ENCODE measurements at places on chromosomes 7 and 10.
A peak's percentile ranks its signal among the peaks of the same experiment; 100 is the strongest.

- DNase-seq = no peak
Measured at GRCh38 chr10:61702584-61702983, 39.9 kb downstream of the CABCOCO1 start.

GRCh38 chr7:142791502-142791901 is 20.7 kb downstream of the PRSS2 start:
- no peak for DNase-seq

DNA sequence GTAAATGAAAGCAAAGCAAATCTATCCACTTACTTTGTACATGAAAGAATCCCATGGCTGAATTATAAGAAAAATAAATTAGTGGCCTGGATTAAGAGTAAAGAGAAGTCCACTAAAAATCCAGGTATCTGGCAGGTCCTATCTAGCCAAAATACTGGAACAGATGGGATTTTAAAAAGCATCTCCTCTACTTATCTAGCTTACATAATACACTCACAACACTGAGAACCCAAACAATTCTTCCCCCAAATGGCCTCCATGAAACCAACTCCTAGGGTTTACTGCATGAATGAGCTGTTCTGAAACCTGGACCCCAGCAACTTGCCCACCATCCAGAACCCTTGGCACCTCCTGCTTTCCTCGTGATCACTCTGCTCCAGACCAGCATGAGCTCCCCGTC is 61.3 kb downstream of the AFAP1L2 start:
- no peak for DNase-seq

DNA sequence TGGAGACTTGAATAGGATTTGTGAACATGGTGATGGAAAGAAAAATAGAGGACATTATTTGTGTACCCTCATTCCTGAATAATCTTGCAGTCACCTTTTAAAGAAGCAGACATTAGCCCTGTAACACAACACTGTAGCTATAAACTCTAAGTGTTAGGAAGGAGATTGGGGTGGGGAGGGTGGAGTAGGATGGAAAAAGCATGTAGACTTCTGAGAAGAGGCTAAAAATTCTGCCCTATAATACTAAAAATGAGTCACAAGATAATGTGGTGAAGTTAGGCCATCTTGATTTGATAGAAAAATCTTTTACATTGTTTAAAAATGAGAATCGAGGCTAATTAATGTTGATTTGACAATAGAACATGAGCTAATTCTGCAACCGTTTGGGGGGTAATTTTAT is 128.8 kb downstream of the LCOR start:
- DNase-seq = peak; percentile 5

- peak; percentile 21 for DNase-seq
Measured at GRCh38 chr10:35874311-35875015, 232.4 kb upstream of the FZD8 start.

DNA sequence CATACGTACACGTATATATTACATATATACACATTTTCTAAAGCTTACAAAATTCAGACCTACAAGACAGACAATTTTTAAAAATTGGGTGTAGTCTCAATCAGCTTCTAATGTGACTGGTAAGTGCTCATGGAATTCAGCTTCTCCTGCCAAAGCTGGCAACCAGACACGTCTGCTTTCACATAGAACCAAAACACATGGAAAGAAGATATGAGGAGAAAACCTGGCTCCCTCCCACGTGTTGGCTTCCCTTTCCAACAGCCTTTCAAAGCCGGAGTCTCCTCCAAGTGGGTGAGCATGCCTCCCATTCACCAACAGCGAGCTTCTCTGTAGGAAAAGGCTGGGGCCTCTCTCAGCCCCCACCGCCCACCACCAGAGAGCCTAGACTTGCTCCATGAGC is 33.4 kb downstream of the CDCA7L start:
- peak; percentile 20 for DNase-seq

GRCh38 chr10:7301006-7301778 is 109.6 kb downstream of the SFMBT2 start:
- DNase-seq = no peak

DNA sequence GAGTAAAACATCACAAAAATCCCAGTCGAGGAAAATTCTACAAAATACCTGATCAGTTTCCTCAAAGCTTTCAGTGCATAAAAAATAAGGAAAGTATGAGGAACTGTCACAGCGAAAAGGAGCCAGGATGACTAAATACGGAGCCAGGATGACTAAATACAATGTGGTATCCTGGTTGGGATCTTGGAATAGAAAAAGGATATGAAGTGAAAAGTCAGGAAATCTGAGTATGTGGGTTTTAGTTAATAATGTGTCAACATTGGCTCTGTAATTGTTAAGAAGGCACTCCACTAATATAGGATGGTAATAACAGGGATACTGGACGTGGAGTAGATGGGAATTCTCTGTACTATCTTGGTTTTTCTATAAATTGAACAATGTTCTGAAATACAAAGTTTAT is 175.5 kb downstream of the SUGCT start:
- DNase-seq = no peak

DNA sequence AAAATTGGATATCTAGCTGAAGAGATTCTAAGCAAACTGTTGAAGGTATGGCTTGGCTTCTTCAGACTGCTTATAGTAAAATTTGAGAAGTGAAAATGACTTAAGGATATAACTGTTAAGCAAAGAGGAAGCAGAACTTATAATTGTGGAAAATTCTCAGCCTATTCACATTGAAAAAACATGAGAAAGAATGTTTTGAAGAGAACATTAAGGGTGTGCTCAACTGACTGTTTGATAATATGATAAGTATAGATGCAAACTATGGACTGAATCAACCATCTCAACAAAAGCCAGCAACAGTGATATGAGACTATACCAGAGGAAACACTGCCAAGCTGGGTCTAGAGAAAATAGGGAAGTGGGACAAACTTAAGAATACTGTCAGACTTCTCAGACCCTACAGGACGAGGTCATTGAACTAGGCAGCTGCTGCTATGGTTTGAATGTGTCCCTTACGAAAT is 133.1 kb upstream of the PPP1R3A start:
- no peak for DNase-seq

DNA sequence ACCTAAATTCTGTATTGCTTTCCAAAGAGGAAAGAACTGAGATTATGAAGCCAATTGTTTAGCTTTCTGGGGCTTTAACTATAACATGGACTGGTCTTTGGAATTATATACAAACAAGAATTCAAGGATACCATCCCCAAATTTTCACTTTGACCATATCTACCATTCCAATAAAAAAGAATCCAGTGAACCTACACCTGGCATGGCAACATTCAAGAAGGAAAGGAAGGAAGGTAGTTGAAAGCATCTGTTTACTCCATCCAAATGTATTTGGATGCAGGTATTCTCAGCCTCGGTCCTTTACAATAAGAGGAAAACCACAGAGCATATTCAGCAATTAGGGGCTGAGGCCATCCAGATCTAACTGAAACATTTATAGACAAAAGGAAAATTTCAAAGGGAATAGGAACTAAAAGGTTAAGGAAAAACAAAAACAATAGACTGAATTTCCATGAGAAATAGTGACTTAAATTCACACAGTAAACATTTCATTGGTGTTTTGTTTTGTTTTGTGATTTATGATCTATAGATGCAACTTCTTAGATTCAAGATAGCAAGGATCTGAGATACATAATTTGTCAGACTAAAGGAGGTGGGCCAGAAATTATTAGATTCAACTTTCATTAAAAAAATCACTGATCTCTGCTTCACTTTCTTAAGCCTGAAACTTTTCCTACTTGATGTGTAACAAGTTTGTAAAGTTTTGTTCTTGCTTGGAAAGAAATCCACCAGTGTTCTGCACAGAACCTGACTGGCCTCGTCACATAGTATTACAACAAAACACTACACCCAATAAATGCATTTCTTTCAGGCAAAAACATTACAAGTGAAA is 12.7 kb downstream of the SKIDA1 start:
- no peak for DNase-seq

- DNase-seq = no peak
Measured at GRCh38 chr10:127848226-127848625, 44.5 kb downstream of the CLRN3 start.

- DNase-seq = no peak
Measured at GRCh38 chr7:130615583-130615982, 53.0 kb downstream of the COPG2 start.
